Thoracic aorta endothelial cell (primary cell): ENCODE measurements at places on chromosomes 13 and 19. TPM values are rescaled to one million over a fixed set of nuclear protein-coding genes. Genes with fewer than 3 reads are reported as not detected.

The RNF225 gene
- 0.14 and 0.27 TPM in 2 replicates for total RNA-seq

The SIAH3 gene
- not detected in 2 replicates for total RNA-seq

The SELENOV gene
- not detected in 2 replicates for total RNA-seq

The ATP7B gene
- 4.8 and 5.6 TPM in 2 replicates for total RNA-seq

The SMIM17 gene
- total RNA-seq, result 0.14 TPM in 1 of 2 replicates, not detected in the other

The SPRY2 gene
- total RNA-seq, result 16.5 and 24.7 TPM in 2 replicates

The ZNF813 gene
- total RNA-seq, result 3.3 and 3.6 TPM in 2 replicates

The FDX2 gene
- total RNA-seq, result 14.3 and 18.0 TPM in 2 replicates

The NEK5 gene
- under 0.01 and 0.07 TPM in 2 replicates for total RNA-seq

The CEACAM21 gene
- total RNA-seq, result 0.27 and 0.93 TPM in 2 replicates

The ZNF799 gene
- 5.1 and 5.6 TPM in 2 replicates for total RNA-seq
